ENCODE measurements at places on chromosomes 13 and 19. TPM values are rescaled to one million over a fixed set of nuclear protein-coding genes. Genes with fewer than 3 reads are reported as not detected.

- DNase-seq: no peak
Measured at GRCh38 chr19:45173816-45174215, 4.2 kb downstream of the TRAPPC6A start.

LGI4 gene
- not detected for total RNA-seq

FRY gene
- 18.2 TPM for total RNA-seq

GPC6 gene
- total RNA-seq: 11.0 TPM

DNA sequence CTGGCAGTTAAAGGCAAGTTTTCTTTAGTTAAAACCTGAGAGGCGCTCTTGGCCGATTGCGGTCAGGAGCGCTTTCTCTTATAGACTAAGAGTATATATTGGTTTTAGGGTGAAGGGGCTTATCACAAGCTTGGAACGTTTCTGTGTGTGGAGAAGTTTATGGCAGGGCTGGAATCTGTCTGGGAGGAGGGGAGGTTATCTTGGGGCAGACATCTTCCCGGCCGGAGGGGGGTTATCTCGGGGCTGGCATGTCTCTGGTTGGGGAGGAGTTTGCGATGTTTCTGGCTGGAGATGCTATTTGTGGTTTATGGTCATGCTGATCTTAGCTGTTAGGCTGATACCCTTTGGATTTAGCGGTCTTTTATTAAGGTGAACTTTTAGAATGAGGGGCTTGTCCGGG, 18.3 kb downstream of the KDM4B start:
- DNase-seq: no peak

DNA sequence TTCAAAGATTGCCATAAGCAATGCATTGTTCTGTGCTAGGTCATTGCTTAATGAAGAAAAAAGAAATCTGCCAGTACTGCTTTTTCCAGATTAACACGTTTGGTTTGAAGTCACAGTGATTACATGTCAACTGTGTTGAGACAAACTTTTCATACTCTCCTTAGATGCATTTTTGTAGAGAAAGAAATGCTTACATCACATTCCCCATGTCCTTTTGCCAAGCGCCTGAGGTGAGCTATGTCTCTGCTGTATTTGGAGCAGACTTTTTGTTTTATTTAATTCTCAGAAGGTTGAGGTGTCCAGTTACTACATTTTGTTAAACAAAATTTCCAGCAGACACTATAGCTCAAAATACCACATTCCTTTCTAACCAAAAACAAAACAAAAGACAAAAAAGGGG, 16.2 kb downstream of the LACC1 start:
- DNase-seq: no peak

DNA sequence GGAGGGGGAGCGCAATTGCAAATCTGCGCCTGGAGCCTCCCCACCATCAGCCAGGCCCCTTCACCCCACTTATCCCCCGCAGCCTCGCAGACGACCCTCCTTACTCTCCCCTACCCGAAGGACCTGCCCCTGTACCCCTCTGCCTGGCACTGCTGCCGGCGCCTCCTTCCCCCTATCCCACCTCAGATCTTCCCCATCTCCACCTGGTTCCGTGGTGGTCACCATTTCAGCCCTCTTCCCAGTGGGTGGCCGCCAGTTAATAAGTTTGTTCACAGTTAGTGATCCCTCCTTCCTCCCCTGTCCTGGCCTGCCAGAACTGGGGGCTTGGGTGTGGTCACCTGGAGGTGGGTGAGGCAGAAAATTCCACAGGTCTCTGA, 397 bp downstream of the SLC44A2 start:
- no peak for DNase-seq

DNA sequence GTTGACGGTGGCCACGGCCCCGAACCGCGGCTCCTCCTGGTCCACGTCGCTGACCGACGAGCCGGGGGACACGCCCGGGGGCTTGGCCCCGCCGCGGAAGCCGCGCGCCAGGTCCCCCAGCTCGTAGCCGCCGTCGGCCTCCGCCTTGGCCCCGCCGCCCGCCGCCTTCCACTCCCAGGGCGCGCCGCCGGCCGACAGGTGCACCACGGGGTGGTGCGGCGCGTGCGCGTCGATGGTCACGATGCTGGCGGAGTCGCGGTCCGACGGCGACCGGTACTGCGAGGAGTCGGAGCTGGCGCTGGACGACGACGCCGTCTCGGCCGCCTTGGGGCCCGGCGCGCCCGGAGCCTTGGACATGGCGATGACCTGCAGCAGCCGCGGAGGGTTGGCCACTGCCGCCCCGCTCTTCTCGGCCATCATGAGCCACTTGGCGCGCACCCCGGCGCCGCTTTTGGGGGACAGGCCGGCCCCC, 9.0 kb downstream of the PLPPR3 start:
- no peak for DNase-seq

- no peak for DNase-seq
Measured at GRCh38 chr13:51025245-51025905, 85.7 kb downstream of the C13orf42 start.

GRCh38 chr13:105048677-105049076, 1486.8 kb downstream of the EFNB2 start:
- DNase-seq: no peak

- DNase-seq: no peak
Measured at GRCh38 chr19:49497047-49497788, 984 bp downstream of the RPS11 start.

DNA sequence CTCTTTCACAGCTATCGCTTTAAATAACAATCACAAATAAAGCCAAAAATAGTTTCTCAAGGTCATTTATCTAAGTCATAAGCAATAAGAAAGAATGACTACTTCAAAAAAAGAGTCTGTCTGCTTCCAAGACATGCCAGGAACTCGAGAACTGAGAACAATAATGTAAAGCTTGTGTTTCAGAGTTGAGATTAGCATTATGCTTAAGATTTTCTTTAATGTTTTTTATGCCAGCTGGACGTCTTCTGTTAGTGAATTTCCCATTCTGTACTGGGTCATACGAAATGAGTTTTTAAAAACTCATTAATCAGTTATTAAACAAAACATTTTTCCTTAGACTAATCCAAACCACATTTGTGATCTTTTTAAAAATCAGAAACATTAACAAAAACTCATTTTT, 3.2 kb upstream of the SPRYD7 start:
- DNase-seq: no peak

ZNF442 gene
- total RNA-seq: 0.48 TPM

GRCh38 chr13:42561752-42562467, 12.0 kb upstream of the TNFSF11 start:
- no peak for DNase-seq

GRCh38 chr13:90622541-90622940, 724.9 kb upstream of the MIR17HG start:
- DNase-seq: no peak

DNA sequence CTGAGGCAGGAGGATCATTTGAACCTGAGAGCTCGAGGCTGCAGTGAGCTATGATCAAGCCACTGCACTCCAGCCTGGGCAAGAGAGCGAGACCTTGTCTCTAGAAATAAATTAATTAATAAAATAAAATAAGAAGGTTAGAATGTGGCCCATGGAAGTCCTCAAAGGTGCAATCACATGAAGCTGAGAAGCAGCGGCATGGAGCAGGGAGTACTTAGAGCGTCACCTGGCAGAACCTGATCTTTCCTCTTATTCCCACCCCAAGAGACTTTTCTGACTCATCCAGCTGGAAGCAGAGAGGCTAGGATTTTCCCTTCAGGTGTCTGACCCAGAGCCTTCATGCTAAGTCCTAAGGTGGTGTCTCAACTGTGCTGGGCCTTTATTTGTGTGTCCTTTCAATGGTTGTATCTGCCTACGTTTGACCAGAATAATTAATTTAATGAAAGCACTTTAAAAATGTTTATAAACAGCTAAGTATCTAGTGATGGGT, 8.9 kb upstream of the MRPS31 start:
- DNase-seq: no peak

- DNase-seq: no peak
Measured at GRCh38 chr19:58555369-58555885, 522 bp upstream of the CHMP2A start.

DNA sequence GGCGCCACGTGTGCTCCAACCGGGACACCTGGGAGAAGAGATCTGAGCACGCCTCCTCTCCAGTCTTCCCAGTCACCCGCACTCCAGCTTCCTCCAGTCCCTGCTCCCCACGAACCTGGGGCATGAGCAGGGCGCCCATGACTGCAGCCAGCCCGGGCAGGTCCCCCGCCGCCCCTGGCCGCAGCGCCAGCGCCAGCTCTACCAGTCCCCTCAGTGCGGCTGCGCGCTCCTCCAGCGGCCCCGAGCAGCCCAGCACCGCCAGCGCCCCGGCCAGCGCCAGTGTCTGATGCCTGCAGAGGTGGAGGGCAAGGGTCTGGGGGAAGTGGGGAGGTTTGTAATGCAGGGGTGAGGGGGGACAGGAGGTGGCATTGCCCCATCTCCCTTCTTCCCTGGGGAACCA, 13.1 kb downstream of the SH2D3A start:
- DNase-seq: no peak
